NCI-H1105 (cell line): ENCODE measurements at places on chromosomes 7 and 10.

DNA sequence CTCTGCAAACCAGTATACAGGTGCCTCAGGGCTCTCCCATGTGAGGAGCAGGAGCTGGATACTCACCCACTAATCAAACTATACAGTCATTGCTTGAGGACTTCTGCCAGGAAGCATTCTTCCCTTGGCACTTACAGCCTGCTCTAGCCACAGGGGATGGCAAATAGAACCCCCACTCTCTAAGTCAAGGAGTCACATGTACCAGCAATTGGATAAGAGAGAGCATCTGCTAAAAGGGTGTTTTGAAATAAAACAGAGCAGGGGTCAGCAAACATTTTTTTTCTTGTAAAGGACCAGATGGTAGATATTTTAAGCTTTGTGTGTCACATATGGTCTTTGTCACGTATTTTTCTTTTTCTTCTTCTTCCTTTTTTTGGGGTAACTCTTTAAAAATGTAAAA lies 865.2 kb upstream of the GHITM start:
- DNase-seq = no peak

- DNase-seq = no peak
These were observed 179.0 kb downstream of the PTEN start for GRCh38 chr10:88042160-88043100.

GRCh38 chr7:311796-312195 lies 21.8 kb downstream of the FOXL3 start:
- DNase-seq = no peak

DNA sequence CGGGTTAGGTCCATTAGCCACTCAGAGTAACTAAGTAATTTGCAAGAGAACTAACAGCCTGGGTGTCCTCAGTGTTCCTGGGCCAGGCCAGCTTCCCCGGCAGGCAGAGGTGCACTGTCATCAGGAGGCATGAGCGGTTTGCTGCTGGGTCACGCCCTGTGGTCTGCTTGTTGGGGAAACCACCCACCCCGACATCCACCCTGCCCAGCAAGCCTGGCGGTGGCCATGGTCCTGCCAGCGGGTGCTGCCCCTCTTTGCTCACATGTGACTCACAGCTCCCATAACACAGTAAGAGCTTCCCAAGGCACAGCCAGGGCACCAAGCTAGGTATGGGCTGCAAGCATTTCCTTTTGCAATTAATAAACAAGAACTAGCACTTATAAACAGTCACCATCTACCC lies 75.9 kb downstream of the RGS10 start:
- DNase-seq = no peak

- DNase-seq = no peak
These were observed 96.5 kb downstream of the NRP1 start for GRCh38 chr10:33237736-33238624.
